ENCODE measurements at places on chromosomes 13 and 19.

DNA sequence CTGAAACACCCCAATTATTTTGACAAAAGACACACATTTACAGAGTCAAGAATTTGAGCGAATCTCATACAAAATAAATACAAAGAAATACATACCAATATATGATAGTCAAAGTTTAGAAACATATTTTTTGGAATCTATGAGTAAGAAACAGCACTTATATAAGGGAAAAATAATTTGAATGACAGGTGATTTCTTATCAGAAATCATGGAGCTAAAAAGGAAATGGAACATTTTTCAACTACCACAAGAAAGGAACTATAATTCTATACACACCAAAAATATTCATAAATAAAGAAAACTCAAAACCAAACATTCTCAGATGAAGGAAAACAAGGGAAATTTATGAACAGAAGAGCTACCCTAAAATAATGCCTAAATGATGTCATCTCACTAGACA lies 1226.6 kb downstream of the PCDH9 start:
- no peak for DNase-seq

GRCh38 chr19:56015756-56016155 lies 29.2 kb downstream of the NLRP5 start:
- peak; percentile 19 for DNase-seq

DNA sequence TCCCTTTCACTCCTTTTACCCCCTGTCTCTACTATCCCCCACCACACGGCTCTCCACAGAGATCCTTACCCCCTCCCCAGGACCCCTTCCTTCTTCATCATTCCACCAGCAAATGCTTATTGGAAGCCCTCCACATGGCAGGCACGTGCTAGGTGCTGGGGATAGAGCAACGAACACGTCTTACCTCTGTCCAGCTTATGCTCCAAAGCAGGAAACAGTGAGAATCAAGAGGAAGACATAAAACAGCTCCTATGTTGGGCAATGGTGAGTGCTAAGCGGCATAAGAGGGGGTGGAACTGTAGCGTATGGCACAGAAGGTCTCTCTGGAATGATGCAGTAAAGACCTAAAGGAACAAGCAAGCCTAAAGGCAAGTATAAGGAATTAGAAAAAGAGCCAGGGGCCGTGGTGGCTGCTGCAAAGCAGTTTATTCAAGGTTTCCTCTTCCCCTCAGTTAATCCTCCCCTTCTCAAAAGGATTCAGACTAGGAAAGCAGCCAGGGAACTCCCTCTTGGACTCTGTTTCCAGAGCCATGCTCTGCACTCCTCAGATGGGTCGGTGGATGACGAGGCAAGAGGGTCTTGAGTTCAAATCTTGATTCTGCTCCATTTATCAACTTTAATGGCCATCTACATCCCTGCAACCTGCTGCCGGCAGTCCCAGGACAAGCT lies 289.4 kb downstream of the FOXO1 start:
- DNase-seq = no peak

GRCh38 chr13:88144580-88144979 lies 473.4 kb downstream of the SLITRK5 start:
- no peak for DNase-seq

- no peak for DNase-seq
Measured at GRCh38 chr19:6588508-6589345, 2.2 kb downstream of the CD70 start.

GRCh38 chr19:19948800-19949199 lies 48.1 kb downstream of the ZNF93 start:
- no peak for DNase-seq

- DNase-seq = no peak
Measured at GRCh38 chr13:109454167-109454917, 332.0 kb downstream of the IRS2 start.

GRCh38 chr13:29920025-29920643 lies 69.7 kb upstream of the UBL3 start:
- no peak for DNase-seq

DNA sequence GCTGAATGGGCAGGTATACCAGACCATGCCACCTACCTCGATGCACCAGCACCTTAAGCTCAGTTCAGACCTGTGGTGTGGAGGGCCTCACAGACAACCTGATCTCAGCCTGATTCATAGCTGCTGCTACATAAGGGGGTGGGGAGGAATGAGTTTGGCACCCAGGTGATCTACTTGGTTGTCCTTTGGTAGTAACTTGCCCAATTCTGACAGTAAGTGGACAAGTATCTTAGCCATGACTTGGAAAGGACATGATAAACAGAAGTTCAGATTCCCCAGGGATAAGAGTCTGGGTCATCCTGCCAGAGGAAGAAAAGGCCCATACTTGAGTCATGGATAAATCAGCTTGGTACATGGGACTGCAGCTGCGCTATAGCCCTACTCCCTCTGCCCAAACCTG lies 28.4 kb upstream of the SOHLH2 start:
- DNase-seq = no peak

- peak; percentile 80 for DNase-seq
Measured at GRCh38 chr13:42110410-42111155, 62.1 kb downstream of the DGKH start.

- DNase-seq = peak; percentile 87
Measured at GRCh38 chr19:8158411-8159074, 9.2 kb upstream of the FBN3 start.

GRCh38 chr19:5050067-5050656 lies 81.2 kb downstream of the KDM4B start:
- DNase-seq = no peak

GRCh38 chr19:11848200-11848593 lies 329 bp upstream of the ZNF439 start:
- no peak for DNase-seq

DNA sequence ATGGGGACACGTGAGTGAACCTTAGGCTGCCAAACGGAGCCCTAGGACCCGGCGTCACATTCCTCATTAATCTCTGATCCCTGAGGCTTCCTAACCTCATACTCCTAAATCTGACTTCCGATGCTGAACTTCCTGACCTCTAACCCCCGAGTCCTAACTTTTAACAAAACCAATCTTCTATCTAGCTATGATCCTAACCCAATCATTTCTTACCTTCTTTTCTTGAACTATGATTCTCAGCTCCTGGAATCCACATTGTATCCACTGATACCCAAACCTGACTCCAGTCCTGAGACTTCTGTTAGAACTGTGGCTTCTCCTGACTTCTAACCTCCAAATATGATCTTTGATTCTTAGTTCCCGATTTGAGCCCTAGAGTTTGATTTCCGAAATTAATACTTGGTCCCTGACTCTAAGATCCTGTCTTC lies 447 bp downstream of the NFKBIB start:
- no peak for DNase-seq

- no peak for DNase-seq
Measured at GRCh38 chr13:77846173-77846572, 72.5 kb downstream of the EDNRB start.

- DNase-seq = no peak
Measured at GRCh38 chr13:36891752-36892151, 28.3 kb downstream of the SMAD9 start.

DNA sequence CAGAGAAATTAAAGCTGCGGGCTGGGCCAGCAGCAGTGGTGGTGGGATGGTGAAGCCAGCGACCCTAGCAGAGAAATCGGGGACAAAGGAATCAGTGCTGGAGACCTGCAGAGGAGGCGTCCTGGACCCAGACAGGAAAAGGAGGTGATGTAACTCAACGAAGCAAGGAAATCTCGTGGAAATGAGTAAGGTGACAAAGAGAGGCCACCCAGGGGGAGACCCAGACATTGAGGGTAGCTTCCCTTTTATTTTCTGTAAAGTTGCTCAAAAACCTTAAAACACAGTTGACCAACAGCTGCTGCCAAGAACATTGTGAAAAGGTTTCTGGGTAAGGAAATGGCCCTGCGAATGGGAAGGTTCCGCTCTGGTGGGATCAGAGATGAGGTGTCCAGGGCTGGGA lies 13.3 kb upstream of the RETN start:
- DNase-seq = no peak

GRCh38 chr19:55452749-55453346 lies 8.6 kb downstream of the ISOC2 start:
- DNase-seq = peak; percentile 94

GRCh38 chr19:45901912-45902650 lies at the start of gene MYPOP:
Gene MYPOP, minus strand, starts transcription at chr19:45902613. Its CDS starts 840 bp downstream, at chr19:45901773.
- DNase-seq = peak; percentile 20

All from hematopoietic multipotent progenitor cell treated with erythropoietin and hydrocortisone succinate and interleukin-3 and kit ligand, for 8 days (in vitro differentiated cells).